ENCODE measurements at places on chromosomes 2 and 18.

- no peak for DNase-seq
Measured at GRCh38 chr2:46167406-46167805, 129.8 kb upstream of the EPAS1 start.

DNA sequence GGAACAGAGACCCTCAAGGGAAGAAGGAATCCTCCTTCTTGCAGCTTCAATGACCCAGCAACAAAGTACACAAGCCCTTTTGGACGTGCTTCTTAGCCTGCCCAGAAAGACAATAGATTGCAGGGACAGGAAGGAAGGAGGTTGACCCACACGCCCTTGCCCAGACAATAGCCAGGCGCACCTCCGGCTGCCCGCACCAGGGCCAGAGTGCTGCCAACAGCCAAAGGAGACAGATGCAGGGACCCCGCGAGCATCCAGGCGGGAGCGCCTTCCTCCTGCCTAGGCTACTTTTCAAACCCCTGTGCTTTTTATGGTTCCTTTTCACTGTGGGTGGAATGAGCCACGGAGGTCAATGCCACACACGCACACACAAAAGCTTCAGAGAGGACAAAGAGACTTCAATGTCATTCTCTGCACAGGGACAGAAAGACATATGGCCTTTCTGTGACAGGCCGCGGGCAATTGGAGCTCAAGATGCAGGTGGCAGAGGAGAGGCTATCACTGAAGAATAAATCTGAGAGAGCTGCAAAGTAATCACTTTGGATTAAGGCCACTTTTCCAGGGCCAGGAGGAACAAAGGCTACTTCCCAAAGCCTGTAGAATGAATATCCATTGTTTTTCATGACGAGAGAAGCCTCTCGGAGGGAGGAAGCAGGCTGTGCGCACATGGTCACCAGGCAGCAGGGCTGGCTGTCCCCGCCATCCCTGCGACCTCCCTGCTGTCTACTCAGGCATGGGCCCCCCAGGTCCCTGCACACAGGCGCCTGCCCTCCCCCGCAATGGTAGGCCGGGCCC lies 300.6 kb downstream of the EIPR1 start:
- no peak for DNase-seq

GRCh38 chr2:119795309-119796303 lies 35.9 kb downstream of the PTPN4 start:
- DNase-seq, result no peak

GRCh38 chr2:238105506-238106338 lies 5.6 kb downstream of the ESPNL start:
- no peak for DNase-seq

GRCh38 chr18:8800876-8801262 lies 95.5 kb downstream of the MTCL1 start:
- no peak for DNase-seq

Data from RKO (cell line).